ENCODE measurements at places on chromosomes 3 and 15. TPM values are rescaled to one million over a fixed set of nuclear protein-coding genes. Genes with fewer than 3 reads are reported as not detected.

The SELENOK gene
- total RNA-seq = 66.4 TPM

The GRM2 gene
- 0.44 TPM for total RNA-seq

The CHRD gene
- total RNA-seq = not detected

The CP gene
- not detected for total RNA-seq

The PDE8A gene
- 27.3 TPM for total RNA-seq

The RBP2 gene
- not detected for total RNA-seq

The CPEB1 gene
- not detected for total RNA-seq

The CFAP92 gene
- 0.16 TPM for total RNA-seq

DNA sequence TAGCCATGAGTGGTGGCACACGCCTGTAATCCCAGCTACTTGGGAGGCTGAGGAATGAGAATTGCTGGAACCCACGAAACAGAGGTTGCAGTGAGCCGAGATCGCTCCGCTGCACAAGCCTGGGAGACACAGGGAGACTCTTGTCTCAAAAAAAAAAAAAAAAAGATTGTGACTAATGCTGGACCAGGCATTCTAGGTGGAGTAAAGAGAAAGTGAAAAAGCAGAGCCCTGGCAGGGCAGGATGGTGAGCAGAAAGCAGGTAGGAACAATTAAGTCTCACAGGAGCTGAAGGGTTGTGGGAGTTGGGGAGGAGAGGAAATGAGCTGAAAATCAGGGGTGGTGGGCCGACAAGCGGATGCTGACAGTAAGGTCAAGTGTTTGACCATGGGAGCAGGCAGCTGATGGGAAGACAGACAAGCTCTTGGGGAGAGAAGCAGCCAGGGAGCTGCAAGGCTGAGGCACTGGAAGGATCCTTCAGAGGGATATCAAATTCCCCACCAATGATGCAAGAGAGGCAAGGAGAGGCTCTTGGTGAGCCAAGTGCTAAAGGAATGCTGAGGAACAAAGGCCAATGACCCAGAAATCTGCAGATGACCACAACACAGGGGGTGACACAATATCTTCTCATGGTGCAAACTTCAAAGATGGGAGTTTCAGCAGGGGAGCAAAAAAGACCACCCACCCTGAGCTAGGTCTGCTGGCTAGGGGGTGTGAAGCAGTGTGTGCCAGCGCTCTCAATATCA, 251.1 kb downstream of the ULK4 start:
- no peaks in the 10 kb centered on the region for H3K36me3 ChIP-seq
- peaks cover 8% of the 10 kb centered on the region for H3K4me1 ChIP-seq
- DNase-seq = peak; percentile 47
- H3K4me3 ChIP-seq = no peak overlapping the region
- no peak overlapping the region for H3K27ac ChIP-seq

- no peak overlapping the region for H3K4me3 ChIP-seq
- peak overlapping the region; percentile 90 for H3K27ac ChIP-seq
- H3K4me1 ChIP-seq = peaks cover 51% of the 10 kb centered on the region
- peak; percentile 93 for DNase-seq
Measured at GRCh38 chr15:62112616-62113593, 46.1 kb downstream of the C2CD4A start.

GRCh38 chr3:178588628-178589027, 52.4 kb downstream of the KCNMB2 start:
- H3K27ac ChIP-seq = no peak overlapping the region
- H3K36me3 ChIP-seq = no peaks in the 10 kb centered on the region
- H3K4me1 ChIP-seq = peaks cover 6% of the 10 kb centered on the region

DNA sequence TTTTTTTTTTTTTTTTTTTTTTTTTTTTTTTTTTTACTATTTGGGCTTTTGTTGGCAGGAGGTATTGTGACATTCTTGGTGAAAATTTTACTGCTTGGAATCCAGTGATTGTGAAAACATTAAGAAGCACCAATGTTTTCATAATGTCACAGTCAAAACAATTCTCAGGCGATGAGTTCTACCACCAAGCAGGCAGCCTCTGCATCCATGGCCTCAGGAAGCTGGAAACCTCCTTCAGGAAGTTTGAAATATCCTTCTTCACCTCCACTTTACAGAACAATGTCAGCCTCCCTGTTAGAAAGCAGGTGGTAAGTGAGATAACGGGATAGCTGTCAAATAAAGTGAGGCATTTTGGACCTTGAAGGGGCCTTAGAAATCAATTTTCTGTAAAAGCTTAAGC, 98.3 kb downstream of the MEX3B start:
- peaks cover 5% of the 10 kb centered on the region for H3K4me1 ChIP-seq
- no peak overlapping the region for H3K27ac ChIP-seq
- no peaks in the 10 kb centered on the region for H3K27me3 ChIP-seq

GRCh38 chr15:74488776-74489175, 27.8 kb upstream of the UBL7 start:
- DNase-seq = no peak
- H3K36me3 ChIP-seq = peaks cover 6% of the 10 kb centered on the region
- no peaks in the 10 kb centered on the region for H3K4me1 ChIP-seq
- no peak overlapping the region for H3K27ac ChIP-seq

DNA sequence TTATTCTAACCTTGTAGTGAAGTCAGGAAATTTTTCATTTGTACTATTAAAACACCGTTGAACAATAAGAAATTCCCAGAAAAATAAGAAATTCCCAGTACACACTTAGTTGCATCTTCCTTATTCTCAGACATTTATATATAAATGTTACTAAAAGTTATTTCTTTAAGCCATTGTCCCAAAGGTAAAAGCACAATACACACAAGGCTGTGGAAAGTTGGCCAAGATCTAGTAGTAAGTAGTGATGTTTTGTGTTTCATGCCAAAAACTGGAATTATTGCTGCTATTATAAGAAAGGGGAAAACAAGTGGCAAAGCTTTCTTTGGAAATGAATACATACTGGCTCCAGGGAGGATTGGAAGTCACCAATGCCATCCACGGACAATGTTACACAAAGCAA, 802.5 kb upstream of the DPPA4 start:
- no peak overlapping the region for H3K4me3 ChIP-seq
- no peak overlapping the region for H3K27ac ChIP-seq
- H3K36me3 ChIP-seq = no peaks in the 10 kb centered on the region
- no peaks in the 10 kb centered on the region for H3K27me3 ChIP-seq

DNA sequence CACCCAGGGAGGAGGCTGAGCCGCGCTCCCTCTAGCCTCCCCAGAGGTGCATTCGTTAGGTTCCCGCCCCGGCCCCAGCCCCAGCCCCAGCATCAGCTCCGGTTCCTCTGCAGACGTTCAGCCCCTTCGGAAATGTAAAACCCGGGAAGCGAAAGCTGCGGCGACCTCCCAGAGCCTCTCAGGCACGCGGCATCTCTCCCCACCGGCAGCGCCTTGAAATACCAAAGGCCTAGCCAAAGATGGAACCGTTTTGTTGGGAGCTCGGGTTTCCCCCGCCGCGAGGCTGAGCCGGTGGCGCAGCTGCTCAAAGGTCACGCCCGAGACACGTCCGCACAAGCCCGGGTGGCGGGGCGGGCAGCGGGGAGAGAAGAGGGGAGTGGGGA, 77.8 kb upstream of the HES1 start:
- no peak overlapping the region for H3K27ac ChIP-seq
- no peaks in the 10 kb centered on the region for H3K27me3 ChIP-seq
- DNase-seq = no peak
- H3K4me3 ChIP-seq = no peak overlapping the region

DNA sequence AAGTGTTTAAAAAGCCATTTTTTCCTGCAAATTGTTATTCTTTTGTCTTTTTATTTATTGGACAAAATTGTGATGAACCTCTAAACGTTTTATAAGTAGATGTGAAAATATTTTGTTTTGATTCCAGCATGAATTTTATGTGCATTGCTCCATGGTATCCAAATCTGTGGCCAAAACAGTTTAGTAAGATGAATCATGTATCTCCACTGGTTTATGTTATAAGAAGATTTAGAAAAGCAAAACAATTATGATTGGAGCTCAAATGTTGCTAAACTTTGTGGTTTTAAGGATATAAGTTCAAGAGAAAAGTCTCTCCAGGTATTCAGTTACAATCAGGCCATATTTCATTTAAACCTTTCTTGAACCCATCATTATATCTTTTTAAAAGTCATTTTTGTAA, 80.9 kb downstream of the NECTIN3 start:
- no peak overlapping the region for H3K27ac ChIP-seq
- H3K27me3 ChIP-seq = no peaks in the 10 kb centered on the region
- peaks cover under 1% of the 10 kb centered on the region for H3K36me3 ChIP-seq
- no peak overlapping the region for H3K4me3 ChIP-seq

Measured in MCF 10A (cell line).